Ovary (tissue), 10 donors: ENCODE measurements at places on chromosomes 12 and 14. TPM values are rescaled to one million over a fixed set of nuclear protein-coding genes. Genes with fewer than 3 reads are reported as not detected.

Gene KRT6C
- total RNA-seq, result not detected

DNA sequence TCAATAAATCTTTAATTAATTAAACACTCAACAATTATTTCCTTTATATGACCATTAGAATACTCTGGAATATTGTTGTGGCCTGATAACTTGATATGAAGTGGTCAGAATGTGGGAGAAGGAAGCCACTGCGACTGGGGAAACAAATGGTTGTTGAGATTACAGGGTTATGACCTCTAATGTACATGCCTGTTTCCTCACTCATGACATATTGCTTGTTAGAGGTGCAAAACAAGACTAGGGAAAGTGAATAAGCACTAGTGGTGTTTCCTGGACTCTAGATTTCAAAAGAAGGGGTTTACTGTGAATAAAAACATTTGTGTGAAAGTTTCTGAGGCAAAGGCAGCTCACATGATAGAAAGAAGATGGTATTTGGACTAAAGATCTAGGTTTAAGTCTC is 53.3 kb downstream of the STAB2 start:
- H3K4me1 ChIP-seq, result no peaks in the 10 kb centered on the region
- H3K36me3 ChIP-seq, result no peaks in the 10 kb centered on the region
- no peak overlapping the region for H3K4me3 ChIP-seq
- no peak overlapping the region for H3K27ac ChIP-seq
- H3K27me3 ChIP-seq, result no peaks in the 10 kb centered on the region

- no peaks in the 10 kb centered on the region for H3K36me3 ChIP-seq
- H3K27me3 ChIP-seq, result no peaks in the 10 kb centered on the region
- no peak overlapping the region for H3K27ac ChIP-seq
These were observed 748.8 kb downstream of the C12orf50 start for GRCh38 chr12:87280356-87280755.

Gene SNW1
- 38.8 TPM for total RNA-seq

GRCh38 chr14:49999146-49999761 is 106.4 kb downstream of the ARF6 start:
- H3K4me1 ChIP-seq, result peaks cover 4% of the 10 kb centered on the region
- H3K27ac ChIP-seq, result peak overlapping the region; percentile 53
- no peak for DNase-seq
- no peaks in the 10 kb centered on the region for H3K27me3 ChIP-seq
- H3K4me3 ChIP-seq, result no peak overlapping the region
- no peaks in the 10 kb centered on the region for H3K36me3 ChIP-seq

DNA sequence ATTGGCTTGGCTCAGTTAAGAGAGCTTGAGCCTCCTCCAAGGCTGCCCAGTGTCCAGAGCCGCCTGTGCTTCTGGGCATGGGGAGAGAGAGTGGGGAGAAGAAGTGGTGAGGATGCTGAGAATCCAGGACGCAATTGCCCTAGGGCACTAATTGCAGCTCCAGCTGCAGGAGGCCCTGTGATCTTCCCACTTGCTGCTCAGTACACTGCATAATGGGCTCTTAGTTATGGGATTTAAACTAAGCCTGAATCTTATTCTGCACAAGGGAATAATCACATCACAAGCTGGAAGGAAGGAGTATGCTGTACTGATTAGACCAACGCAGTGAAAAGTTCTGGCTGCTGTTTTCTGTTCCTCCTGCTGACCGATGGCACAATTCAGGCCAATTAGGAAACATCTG is 101.0 kb upstream of the PRMT8 start:
- no peaks in the 10 kb centered on the region for H3K4me1 ChIP-seq
- H3K27me3 ChIP-seq, result no peaks in the 10 kb centered on the region
- H3K4me3 ChIP-seq, result no peak overlapping the region
- no peaks in the 10 kb centered on the region for H3K36me3 ChIP-seq

DNA sequence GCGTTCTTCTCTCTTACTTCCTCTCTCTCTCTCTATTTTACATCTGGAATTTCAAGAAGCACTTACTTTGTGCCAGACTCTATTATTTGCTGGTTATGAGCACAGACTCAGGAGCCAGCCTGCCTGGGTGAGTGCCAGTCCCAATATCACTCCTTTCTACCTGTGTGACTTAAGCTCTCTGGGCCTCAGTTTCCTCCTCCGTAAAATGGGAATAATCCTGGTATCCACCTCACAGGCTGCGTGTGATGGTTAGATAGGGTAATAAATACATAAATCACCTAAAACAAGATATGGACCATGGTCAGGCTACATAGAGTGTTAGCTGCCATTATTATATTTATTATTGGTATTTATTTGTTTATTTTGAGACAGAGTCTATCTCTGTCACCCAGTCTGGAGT is 24.3 kb downstream of the RASAL1 start:
- no peak overlapping the region for H3K27ac ChIP-seq
- H3K36me3 ChIP-seq, result no peaks in the 10 kb centered on the region

DNA sequence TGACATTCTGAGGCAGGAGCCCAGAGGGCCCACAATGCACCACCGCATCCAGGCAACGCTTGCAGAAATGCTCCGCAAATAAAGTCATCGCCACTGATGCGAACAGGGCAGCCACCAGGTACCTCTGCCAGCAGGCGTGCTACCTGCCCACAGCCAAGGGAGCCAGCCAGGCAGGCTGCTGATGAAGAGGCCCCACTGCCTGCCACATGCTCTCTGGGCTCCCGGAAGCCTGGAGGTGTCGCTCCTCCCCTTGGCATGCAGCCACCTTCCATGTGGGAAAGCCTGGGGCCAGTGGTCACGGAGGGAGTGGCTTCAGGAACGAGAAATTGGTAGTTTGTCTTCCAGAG is 14.7 kb downstream of the GPR132 start:
- no peaks in the 10 kb centered on the region for H3K36me3 ChIP-seq
- no peak overlapping the region for H3K4me3 ChIP-seq
- no peak overlapping the region for H3K27ac ChIP-seq
- no peaks in the 10 kb centered on the region for H3K27me3 ChIP-seq

Gene GARIN6
- total RNA-seq, result not detected

DNA sequence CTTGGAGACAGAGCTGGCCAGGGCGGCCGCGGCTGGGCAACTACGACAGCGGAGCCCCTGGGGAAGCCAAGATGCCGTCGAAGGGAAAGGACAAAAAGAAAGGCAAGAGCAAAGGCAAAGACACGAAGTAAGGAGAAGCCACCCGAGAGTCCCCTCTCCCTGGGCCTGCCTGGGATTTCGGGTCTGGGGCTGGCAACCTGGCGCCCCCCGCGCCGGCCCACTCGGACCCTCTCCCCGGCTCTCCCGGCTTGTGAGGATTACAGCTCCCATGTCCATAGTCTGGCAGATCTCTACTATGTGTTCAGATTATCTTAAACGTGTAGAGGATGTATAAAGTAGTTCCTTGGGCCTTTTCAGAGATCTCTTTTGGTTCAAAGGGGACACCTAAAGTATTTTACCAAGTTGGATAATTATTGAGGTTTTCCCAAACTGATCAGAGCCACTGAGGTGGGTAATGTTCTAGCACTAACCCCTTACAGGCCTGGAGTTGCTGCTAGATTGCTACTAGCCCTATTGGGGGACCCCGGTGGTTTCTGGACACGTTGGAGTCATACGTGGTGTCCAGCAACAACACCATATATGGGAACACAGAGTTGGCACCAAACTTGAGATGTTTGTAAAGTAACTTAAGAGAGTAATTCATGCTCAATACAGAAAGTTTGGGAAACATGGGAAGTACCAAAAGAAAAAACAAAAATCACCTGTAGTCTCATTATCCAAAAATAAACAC is 424 bp downstream of the BBOF1 start:
- H3K27me3 ChIP-seq, result no peaks in the 10 kb centered on the region
- H3K27ac ChIP-seq, result peak overlapping the region; percentile 95
- H3K4me3 ChIP-seq, result peak overlapping the region; percentile 70
- peak; percentile 39 for DNase-seq
- no peaks in the 10 kb centered on the region for H3K36me3 ChIP-seq
- no peaks in the 10 kb centered on the region for H3K4me1 ChIP-seq

DNA sequence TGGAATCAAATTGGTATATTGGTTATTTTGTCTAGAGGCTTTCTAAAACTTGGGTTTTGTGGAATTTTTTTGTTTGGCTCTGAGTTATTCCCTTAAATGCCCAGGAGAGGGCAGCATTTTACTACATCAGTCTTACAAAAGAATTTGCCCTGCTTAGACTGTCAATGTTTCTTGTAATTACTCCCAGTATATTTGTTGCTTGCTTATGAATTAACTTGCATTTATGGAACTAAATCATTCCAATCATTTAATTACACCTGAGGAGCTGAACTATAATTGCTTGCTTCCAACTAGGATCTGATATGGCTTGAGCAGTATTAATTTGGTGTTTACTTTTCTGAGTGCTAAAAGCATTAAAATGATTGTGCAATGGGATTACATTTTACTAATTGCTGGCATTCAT is 48.7 kb downstream of the MIPOL1 start:
- H3K27ac ChIP-seq, result no peak overlapping the region
- no peaks in the 10 kb centered on the region for H3K36me3 ChIP-seq
- DNase-seq, result no peak

GRCh38 chr14:51012055-51012454 is 67.8 kb upstream of the PYGL start:
- DNase-seq, result no peak
- H3K4me3 ChIP-seq, result no peak overlapping the region
- no peaks in the 10 kb centered on the region for H3K36me3 ChIP-seq

DNA sequence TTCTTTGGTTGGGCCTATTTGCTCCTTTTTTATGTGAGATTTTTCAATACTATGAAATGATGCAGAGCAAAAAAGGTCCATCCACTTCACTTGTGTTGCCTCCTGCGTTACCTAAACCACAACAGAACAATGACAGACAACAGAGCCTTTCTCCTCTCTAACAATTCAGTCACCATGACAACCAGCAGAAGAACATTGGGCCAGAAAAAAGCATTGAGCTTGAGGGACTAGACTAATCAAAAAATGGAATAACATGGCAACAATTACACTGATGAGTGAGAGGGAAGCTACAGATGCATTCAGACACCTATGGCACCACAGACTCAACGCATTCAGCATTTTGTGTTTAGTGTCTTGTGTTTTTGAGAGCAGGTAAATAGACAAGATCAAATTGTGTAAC is 44.6 kb upstream of the PTCSC3 start:
- no peak for DNase-seq
- H3K4me1 ChIP-seq, result no peaks in the 10 kb centered on the region
- H3K36me3 ChIP-seq, result no peaks in the 10 kb centered on the region
- H3K27me3 ChIP-seq, result no peaks in the 10 kb centered on the region

Gene GPR132
- 0.79 TPM for total RNA-seq

Gene SLC24A4
- total RNA-seq, result 0.50 TPM

DNA sequence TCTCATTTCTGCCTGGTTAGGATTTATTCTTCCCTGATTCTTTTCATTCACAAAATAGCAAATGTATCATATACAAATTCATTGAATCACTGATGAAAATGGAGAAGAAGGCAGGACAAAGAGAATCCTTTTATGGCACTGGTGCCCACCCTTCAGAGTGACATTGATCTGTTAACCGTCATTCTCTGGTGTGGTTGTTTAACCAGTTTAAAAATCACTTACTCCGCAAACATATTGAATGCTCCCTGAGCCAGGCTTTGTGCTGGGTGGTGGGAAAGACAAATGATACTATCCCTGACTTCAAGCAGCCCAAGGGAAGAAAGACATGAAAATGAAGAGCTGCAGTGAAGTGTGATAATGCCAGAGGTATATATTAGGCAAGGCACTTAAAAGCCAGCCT is 187.5 kb upstream of the SLC38A2 start:
- H3K4me1 ChIP-seq, result peaks cover 4% of the 10 kb centered on the region
- H3K4me3 ChIP-seq, result no peak overlapping the region
- no peak overlapping the region for H3K27ac ChIP-seq
- H3K27me3 ChIP-seq, result no peaks in the 10 kb centered on the region
- no peak for DNase-seq

Gene LRRK2
- 9.9 TPM for total RNA-seq

DNA sequence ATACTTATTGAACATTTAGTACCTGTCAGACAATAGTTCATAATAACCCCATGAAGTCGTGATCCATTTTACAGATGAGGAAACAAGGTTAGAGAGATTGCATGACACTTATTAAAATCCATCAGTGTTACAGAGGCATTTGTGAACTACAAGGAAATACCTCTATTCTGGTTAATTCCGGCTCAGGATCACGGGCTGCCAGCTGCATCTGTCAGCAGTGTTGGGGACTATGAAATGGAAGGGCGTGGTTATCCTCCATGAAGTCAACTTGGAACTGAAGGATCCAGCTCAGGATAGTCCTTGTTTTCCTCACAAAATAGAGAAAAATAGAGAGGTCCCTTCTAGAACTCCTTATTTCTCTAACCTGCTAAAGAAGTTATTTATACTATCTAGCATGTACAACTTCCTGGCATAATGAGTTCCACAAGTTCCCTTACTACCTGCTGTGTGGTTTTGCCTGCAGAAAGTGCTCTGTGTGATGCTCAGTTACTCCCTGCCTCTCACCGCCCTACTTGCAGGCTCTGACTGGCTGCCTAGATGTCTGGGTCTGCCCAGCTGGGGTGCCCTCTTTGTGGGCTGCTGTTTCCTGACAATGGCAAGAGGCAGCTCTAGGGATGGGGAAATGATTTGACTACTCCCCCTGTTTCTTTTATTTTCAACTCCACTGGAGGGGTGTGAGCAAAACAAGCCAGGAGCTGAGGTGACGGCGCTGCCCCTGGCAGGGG is 36.8 kb downstream of the PLXNC1 start:
- H3K27me3 ChIP-seq, result no peaks in the 10 kb centered on the region
- peaks cover 2% of the 10 kb centered on the region for H3K4me1 ChIP-seq
- no peaks in the 10 kb centered on the region for H3K36me3 ChIP-seq
- no peak for DNase-seq
- H3K4me3 ChIP-seq, result no peak overlapping the region

DNA sequence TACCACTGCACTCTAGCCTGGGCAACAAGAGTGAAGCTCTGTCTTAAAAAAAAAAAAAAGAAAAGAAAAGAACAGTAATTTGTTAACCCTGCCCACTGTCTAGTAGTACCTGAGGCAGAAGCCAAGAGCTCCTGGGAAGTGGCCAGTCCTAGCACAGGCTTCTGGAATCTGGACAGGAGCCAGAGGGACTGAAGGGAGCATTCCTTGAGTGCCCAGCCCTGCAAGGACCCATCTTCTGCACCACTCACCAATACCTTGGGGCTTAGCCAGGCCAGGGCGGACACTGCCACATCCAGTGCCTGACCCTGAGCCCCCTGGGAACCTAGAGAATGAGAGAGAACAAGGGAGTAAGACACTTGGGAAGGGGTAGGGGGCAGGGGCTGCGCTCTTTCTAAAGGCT is 33.7 kb downstream of the PARP2 start:
- no peak overlapping the region for H3K27ac ChIP-seq
- no peak for DNase-seq
- no peaks in the 10 kb centered on the region for H3K27me3 ChIP-seq
- no peaks in the 10 kb centered on the region for H3K36me3 ChIP-seq
- no peaks in the 10 kb centered on the region for H3K4me1 ChIP-seq
- no peak overlapping the region for H3K4me3 ChIP-seq
